Thyroid gland (tissue), 4 donors: ENCODE measurements at places on chromosomes 5 and 9.
A peak's percentile ranks its signal among the peaks of the same experiment; 100 is the strongest.

- DNase-seq = no peak
These were observed 38.1 kb downstream of the FBXO10 start for GRCh38 chr9:37538099-37538498.

DNA sequence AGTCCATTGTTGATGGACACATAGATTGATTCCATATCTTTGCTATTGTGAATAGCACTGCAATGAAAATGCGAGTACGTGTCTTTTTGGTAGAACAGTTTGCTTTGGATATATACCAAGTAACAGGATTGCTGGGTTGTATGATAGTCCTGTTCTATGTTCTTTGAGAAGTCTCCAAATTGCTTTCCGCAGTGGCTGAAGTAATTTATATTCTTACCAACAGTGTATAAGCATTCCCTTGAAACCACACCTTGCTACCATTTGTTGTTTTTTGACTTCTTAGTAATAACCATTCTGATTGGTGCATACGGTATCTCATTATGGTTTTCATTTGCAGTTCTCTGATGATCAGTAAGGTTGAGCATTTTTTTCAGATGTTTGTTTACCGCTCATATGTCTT, 792.9 kb downstream of the PTPRD start:
- DNase-seq = no peak

DNA sequence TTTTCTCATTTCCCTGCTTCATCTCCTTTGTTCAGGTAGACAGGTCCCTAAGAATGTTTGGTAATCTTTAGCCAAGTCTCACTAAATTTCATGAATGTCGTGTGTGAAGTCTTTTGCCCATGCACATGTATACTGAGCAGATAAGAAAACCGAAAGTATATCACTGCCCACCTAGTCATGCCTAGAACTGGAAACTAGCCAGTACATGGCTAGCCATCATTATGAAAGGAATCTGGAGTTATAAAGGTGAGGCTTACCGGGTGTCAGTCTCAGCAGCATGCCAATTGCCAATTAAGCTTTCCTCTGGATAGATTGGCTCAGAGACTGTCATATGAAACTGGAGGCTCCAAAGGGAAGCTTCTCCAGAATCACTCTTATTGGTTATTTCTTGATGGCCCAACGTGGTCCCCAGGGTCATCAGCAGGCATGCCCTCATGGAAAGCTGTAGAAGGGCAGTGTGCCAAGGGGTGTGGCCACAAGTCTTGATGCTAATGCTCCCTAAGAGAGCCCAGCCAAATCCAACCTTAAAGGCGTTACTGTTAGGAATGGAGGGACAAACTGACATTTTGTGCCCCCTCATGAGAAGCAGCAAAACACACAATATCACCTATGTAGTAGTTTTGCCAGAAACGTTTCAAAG, 307.3 kb upstream of the PIK3R1 start:
- no peak for DNase-seq

DNA sequence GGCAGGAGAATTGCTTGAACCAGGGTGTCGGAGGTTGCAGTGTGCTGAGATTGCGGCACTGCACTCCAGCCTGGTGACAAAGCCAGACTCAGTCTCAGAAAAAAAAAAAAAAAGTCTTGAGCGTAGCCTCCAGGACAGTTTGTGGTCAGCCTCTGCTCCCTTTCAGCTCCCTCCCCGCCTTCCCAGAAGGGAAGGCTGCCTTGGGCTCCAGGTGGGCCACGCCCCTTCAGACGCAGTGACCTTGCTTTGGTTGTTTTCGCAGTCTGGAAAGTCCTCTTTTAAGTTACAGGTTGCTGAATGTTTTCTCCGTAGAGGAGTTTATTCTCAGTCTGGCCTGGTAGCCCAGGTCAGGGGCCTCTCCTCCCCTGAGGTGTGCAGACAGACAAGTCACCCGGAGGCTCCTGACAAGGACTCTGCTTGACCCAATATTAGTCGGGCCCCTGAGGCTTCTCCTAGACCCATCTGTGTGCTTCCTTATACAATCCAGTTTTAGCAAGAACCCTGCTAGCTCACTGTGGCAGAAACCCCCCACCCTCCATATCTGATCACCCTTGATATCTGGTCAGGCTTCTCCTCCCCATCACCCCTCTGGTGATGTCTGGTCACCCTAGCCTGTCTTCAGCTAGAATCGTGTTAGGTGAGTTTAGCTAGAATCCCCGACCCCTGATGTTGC, 31.6 kb upstream of the N4BP3 start:
- no peak for DNase-seq

GRCh38 chr5:141914199-141914743, 9.4 kb upstream of the DELE1 start:
- peak; percentile 42 for DNase-seq

DNA sequence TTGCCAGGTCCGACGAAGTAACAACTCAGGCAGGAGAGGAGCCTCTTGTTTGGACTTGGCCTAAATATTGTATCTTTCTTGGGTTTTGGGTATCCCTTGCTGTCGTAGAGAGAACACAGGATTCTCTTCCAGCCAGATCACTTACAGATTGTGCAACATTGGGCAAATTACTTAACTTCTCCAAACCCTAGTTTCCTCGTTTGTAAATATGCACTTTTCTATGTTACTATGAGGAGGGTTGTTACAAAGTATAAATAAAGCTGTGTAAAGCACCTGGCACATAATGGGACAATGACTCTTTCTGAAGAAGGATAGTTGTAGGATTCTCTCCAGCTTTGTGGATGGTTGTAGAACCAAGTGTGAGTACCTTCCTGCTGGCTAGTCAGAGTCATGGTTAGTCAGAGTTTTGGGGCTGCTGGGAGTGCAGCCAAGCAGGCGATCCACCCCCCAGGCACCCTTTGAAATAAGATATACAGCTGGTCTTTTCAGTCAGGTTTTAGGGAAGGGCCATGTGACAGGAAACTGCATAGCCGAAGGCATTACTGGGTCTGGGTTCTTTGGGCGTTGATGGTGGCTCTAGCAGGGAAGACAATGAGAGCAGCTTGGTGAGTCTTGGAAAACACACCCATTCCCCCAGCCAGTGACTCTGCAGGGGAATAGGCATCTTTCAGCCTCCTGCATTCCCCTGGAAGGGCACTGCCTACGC, 49.9 kb upstream of the GDNF start:
- DNase-seq = no peak

DNA sequence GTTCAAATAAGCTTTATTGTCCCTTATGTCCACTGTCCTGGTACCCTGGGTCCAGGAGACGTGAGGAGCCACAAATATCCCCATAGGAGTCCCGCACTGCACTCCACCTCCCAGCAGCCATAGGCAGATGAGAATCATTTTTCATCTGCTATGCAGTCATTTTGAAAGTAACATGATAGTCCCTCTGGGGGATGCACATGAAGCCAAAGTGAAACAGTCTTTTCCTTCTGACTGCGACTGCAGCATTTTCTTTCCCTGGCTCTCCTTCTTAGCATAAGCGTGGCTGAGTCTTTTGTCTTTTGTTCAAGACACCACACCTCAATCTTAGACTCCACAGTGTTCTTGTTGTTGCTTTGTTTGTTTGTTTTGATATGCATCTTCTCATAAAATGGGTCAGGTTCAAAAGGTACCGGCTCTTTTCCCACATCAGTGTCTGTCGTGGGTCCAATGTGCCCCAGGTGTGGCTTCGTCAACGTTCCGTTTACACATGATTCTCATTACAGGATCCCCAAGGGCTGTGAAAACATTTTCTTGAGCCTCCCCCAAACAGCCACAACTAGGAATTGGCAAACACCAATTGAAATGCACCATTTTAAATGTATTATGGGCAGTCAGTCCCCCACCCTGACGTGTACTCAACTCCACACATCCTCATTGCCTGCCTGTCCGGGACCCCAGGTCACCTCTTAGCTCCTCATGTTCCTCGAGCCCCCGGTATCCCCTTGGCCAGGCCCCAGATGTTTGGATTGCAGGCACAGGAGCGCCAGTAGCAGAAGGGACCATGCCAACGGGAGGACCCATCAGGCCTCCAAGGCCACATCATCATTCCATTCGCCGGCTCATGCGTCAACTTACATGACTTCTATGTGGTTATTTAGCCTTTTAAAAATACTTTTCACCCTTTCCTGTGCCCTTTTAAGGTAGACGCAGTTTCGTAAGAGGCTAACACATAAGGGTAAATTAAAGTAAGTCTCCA, 237.8 kb upstream of the DAPK1 start:
- no peak for DNase-seq

- no peak for DNase-seq
These were observed 124.0 kb downstream of the ESM1 start for GRCh38 chr5:54861212-54861894.

- no peak for DNase-seq
These were observed 36.2 kb downstream of the STC2 start for GRCh38 chr5:173291722-173292658.

GRCh38 chr9:7088611-7089010, 330.8 kb downstream of the KDM4C start:
- DNase-seq = no peak

- no peak for DNase-seq
These were observed 6.9 kb downstream of the SLC6A19 start for GRCh38 chr5:1208221-1208742.

DNA sequence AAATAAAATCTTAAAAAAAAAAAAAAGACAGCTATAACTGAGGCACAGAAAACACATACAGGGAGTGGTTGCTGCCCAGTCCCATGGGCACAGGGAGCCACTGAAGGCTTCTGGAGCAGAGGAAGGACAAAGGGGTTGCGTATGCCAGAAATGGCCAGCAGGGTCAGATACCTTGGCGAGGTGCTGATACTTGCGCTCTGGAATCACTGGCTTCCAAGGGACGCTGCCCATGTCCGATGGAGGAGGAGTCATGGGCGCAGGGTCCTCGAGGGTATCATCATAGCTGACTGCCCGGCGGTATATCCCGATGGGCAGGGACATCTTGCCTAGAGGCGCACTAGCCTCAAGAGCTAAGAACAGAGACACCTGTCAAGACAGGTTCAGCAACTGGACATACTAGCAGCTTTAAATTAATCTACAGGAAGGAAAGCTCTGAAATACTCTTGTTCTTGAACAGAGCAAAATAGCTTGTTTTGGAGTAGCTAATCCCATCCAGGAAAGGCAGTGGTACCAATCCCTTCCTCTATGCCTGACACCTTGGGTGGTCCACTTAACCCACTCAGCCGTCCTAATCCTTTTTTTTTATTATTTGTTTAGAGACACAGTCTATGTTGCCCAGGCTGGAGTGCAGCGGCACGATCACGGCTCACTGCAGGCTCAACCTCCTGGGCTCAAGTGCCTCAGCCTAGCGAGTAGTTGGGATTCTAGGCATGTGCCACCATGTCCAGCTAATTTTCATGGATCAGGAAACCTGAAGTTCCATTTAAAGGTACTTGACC, 6.0 kb downstream of the KIAA1191 start:
- peak; percentile 66 for DNase-seq

- no peak for DNase-seq
These were observed 6.2 kb downstream of the ZER1 start for GRCh38 chr9:128765499-128765898.

DNA sequence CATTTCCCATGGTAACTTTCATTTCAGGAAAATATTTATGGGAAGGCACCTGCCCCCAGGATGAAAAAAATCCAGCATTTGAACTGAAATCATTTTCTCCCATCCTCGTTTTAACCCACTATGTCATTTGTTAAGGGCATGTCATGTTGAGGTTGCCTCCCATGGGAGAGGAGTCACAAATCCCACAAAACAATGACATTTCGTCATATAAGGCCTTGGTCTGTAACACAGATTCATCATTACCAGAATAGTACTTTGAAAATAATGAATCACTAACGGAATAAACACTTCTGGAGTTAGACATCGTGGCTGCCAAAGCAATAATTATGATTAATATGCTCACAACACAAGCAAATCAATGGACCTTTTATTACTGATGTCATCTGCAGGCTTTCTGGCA, 274.1 kb downstream of the NDUFS4 start:
- DNase-seq = no peak

- no peak for DNase-seq
These were observed 102.6 kb upstream of the TRPM3 start for GRCh38 chr9:71223953-71224538.

DNA sequence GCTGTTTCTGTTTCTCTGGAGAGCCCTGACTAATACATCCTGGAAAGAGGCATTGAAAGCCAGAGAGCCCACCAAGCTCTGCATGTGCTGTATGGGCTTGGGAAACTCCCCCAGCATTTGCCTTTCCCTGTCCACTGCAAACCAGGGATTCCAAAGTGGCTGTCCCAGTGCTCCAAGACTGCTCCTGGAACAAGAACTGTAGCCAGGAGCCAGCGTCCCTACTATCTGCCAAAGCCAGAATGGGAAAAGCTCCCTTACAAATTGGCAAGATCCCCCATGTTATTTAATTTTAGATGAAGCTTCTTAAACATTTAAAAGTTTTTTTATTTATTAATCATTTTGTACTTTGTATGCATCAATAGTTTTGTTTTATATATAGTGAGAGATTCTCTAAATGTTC, 263.2 kb downstream of the GABRB2 start:
- DNase-seq = no peak

- no peak for DNase-seq
These were observed 63.6 kb upstream of the MAMDC2 start for GRCh38 chr9:69980041-69980440.

- DNase-seq = no peak
These were observed 134.6 kb upstream of the ADRA1B start for GRCh38 chr5:159781626-159782157.

- peak; percentile 38 for DNase-seq
These were observed 510 bp downstream of the NOXA1 start for GRCh38 chr9:137423514-137424291.

DNA sequence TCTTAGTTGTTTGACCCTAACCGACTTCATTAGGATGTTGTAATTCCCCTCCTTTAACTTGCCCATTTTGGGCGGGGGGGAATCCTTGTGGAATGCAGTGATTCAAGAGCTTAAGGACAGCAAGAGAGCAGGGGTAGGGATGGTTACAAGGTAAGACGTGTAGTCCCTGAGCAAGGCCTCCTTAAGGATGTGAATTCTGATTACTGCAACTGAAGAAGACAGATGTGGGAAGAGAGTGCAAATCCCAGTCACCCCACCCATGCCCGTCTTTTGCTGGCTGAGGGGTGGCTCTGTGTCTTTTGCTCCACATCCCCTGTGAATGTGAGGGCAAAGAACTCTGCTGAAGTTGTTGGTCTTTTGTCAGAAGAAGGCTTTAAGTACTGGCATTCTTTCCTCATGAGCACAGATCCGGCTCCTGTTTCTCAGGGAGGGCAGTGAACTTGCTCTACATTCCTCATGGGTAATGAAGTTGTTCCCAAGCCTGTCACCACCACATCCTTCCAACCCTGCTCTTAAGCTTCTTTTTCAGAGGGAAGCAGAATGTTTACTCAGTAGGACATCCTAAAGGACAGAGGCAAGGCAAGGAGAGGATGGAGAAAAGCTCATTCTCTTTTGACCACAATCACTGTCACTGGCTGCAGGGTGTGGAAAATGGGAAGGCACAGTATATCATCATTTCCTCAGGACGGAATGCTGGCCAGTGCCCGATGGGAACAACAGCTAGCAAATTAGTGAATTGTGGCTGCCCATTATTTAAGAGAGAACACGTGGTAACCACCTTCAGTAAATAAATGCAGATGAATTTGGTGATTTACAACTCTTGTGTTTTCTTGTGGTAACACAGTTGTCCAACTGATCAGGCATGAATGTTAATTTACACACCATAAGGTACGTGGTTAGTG, 61.5 kb downstream of the RAI14 start:
- DNase-seq = peak; percentile 33

- no peak for DNase-seq
These were observed 44.8 kb downstream of the PPARGC1B start for GRCh38 chr5:149774906-149775305.

- DNase-seq = no peak
These were observed 16.1 kb downstream of the GFI1B start for GRCh38 chr9:132994410-132995120.

- no peak for DNase-seq
These were observed 411.5 kb downstream of the PLK2 start for GRCh38 chr5:58048185-58048925.
